NCI-H1092 (cell line): ENCODE measurements at places on chromosomes 3 and 15.

- no peak for DNase-seq
Observed at GRCh38 chr3:101182734-101183133, 137.6 kb downstream of the IMPG2 start.

- DNase-seq: no peak
Observed at GRCh38 chr3:50168791-50169190, 13.7 kb downstream of the SEMA3F start.

- DNase-seq: no peak
Observed at GRCh38 chr3:156718622-156719306, 44.4 kb downstream of the TIPARP start.

GRCh38 chr3:16400106-16400931, 113.2 kb downstream of the RFTN1 start:
- DNase-seq: no peak

DNA sequence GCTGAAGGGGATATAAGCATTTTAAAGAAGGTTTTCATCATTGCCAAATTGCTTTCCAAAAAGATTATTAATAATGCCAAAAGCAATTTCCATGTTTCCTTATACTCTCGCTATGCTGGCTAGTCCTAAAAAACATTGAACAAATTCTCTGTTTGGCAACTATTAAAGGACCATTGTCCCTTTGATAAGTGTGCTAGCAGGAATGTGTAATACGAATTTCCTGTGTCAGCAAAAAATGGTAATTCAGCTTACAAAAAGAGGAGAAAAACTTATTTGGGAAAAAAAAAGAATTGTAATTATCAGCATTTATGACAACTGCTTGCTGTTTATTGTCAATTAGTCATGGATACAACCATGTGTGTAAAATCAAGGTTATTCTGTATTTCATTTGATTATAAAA, 138.6 kb downstream of the TBL1XR1 start:
- no peak for DNase-seq

DNA sequence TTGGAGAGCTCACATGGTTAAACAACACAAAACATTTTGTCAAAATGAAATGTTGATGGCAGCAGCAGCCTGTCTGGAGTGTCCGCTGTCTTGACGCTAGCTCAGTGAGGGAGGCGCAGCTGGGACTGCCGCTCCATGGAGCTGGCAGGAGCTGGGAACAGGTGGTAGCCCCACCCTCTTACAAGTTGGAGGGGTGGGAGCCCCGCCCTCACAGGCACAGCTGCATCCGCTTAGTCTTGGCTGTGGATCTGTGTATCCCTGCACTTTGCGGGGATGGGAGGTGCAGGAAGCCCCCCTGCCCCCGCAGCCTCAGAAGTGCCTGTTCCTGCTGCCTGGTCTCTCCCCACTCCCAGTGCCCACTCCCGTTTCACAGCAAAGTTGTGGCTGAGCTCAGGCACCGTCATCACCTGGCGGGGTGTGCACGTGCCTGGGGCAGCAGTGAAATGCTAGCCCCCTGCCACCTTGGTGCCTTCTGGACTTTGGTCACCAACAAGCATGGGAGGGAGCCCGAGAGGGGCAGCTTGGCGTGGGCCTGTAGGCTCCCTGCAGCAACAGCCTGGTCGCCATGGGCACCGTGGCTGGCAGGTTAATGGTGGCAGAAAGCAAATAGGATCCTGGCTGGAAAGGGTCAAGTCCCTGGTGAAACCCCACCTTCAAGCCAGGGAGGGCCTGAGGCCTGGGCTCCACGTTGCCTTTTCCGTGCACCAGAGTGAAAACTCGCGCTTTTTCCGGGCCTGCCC, 53.8 kb upstream of the CADM2 start:
- DNase-seq: peak; percentile 78

- DNase-seq: no peak
Observed at GRCh38 chr3:23444386-23444785, 241.3 kb downstream of the UBE2E2 start.

- no peak for DNase-seq
Observed at GRCh38 chr3:34947834-34948233, 691.5 kb upstream of the ARPP21 start.

DNA sequence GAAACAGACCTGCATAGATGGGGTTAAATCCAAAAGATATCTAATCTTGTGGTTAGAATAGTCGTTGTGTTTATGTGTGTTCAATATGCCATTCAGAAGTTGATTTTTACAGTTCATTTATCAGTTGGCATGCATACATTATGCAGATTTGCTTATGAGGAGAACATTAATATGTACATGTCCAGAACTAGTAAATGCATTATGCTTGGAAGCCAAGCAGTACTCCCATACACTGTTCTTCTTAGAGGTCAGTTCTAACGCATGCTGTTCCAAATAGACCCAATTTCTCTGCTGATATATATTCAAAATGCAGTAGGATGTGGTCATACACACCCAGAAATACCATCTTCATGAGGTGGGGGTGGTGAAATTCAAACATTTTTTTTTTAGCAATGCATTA, 956 bp downstream of the FGF12 start:
- no peak for DNase-seq

GRCh38 chr3:108125550-108126071, 34.8 kb upstream of the CD47 start:
- peak; percentile 77 for DNase-seq
